ENCODE measurements at places on chromosomes 6 and 20.

- no peak for DNase-seq
Measured at GRCh38 chr20:20561172-20561571, 151.3 kb downstream of the RALGAPA2 start.

- DNase-seq, result no peak
Measured at GRCh38 chr6:145025488-145025887, 709.8 kb downstream of the EPM2A start.

- DNase-seq, result no peak
Measured at GRCh38 chr6:24329451-24329850, 28.4 kb downstream of the DCDC2 start.

- DNase-seq, result no peak
Measured at GRCh38 chr6:97282238-97282725, 734 bp downstream of the MMS22L start.

GRCh38 chr6:52726741-52727535, 36.3 kb downstream of the GSTA2 start:
- no peak for DNase-seq

GRCh38 chr6:121237859-121238258, 96.4 kb downstream of the TBC1D32 start:
- DNase-seq, result no peak

DNA sequence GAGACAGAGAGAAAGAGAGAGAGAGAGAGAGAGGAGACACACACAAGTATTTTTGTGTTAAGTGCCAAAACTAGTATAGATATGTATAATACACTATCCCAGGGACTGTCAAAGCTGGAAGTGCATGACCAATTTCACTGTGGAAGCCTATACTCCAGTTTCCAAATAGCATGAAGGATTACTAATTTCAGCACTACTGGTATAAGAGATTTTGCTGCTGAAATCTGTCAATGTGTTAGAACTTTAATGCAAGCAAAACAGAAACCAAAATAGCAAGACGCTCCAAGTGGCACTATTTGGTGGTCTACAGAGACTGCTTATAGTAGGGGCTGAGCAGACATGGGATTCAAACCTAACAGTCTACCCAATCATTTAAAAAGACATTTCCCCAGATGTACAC, 284.8 kb downstream of the BTBD9 start:
- DNase-seq, result no peak

GRCh38 chr6:121885399-121886152, 450.1 kb downstream of the GJA1 start:
- no peak for DNase-seq

- no peak for DNase-seq
Measured at GRCh38 chr6:166591026-166591425, 4.5 kb upstream of the RAMACL start.

DNA sequence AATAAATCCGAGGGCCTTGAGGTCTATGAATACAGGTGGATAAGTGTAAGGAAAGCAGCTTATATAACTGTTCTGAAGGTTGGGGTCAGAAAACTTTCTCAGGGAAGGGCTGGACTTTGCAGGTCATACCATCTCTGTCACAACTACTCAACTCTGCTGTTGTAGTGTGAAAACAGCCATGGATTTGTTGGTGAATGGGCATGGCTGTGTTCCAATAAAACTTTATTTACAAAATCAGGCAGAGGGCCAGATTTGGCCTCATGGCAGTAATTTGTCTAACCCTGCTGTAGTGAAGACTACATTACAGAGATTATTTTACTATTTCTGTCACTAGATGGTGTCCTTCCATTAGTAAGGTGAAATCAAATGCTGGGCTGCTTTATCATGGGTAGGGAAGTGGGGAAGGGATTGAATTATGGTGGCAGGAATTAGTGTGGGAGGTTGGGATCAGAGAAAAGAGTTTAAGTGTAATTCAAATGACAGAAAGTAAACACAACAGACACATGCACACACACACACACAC, 409.6 kb upstream of the CHD6 start:
- no peak for DNase-seq
